Breast epithelium (tissue), 4 donors: ENCODE measurements at places on chromosomes 5 and 9.
A peak's percentile ranks its signal among the peaks of the same experiment; 100 is the strongest.

- no peak for DNase-seq
Observed at GRCh38 chr5:125847561-125847960, 575.6 kb upstream of the GRAMD2B start.

DNA sequence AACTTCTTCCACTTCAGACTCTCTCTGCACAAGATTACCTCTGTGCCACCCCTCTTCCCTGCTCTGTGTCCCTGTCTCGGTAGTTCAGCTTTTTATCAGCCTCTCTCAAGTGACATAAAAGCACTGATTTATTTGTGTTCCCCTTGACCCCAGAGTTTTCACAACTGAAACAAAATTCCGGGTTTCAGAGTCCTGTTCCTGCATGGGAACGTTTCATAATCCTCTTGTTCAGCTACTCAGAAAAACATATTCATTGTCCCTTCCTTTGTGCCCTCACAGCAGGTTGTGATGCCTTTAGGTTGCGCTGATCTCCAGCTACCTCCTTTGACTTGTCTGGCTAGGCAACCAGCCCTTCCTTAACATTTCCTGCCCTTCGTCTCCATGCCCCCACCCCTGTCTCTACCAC, 13.7 kb upstream of the ITGA1 start:
- no peak for DNase-seq

DNA sequence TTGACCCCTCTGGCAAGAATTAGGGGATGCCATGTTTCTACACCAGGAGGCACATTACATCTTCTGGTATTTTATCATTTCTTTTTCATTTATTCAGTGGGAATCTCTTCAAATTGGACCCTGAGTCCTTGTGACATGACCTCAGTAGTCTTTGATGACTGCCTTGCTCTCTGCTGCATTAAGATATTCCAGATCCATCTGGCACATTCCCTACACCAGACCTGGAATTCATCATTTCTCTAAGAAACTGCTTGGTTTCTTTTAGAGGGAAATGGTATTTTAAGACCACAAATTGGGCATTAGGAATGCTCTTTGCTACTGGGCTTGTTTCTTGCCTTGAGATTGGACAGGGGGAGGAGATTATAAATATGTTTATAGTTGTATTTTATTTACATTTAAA, 61.0 kb downstream of the GALNT10 start:
- no peak for DNase-seq

- no peak for DNase-seq
Observed at GRCh38 chr9:36802201-36802920, 229.7 kb downstream of the MELK start.

GRCh38 chr5:56871777-56872176, 37.6 kb upstream of the SETD9 start:
- DNase-seq = no peak

DNA sequence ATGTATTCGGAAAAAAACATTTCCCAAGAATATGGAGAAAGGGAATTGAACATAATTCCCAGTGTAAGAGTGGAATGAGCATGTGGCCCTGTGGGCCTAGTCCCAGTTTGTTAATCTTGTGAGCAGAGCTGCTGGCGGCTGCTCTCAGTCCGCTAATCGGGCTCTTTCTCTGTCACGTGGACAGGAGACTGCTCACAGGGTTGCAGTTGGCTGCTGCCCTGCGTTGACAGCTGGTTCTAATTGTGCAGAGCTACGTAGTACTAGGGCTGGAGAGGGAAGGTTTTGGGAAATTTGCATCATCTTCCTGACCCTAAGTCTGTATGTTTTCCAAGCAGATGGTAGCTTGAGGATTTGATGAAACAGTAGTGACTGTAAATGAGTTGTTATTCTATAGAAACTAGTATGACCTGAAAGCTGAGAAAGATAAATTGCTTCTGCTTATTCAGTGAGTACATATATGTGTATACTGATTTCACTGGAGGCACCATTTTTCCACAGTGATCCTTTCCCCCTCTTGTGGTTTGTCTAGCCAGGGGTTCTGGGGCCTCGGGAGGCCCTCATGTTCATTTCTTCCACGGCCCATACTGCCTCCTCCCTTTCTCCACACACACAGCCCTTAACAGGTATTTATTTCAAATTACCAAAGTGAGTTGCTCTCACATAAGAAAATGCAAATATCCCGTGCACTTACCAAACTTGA, 100.6 kb downstream of the ANGPTL2 start:
- no peak for DNase-seq

DNA sequence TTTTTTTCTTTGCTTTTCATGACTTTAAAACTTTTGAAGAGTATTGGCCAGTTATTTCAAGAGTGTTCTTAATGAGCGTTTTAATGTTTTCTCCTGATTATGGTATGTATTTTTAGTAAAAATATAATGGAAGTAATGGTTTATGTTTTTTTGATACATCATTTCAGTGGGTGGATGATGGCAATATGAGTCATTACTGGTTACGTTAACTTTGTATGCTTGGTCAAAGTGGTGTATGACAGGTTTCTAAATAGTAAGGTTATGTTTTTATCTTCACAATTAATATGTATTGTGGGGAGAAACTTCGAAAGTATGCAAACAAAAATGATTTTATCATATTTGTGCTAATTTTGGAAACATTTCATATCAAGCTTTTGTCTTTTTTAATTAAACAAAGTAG, 176.7 kb upstream of the PRDM9 start:
- no peak for DNase-seq

DNA sequence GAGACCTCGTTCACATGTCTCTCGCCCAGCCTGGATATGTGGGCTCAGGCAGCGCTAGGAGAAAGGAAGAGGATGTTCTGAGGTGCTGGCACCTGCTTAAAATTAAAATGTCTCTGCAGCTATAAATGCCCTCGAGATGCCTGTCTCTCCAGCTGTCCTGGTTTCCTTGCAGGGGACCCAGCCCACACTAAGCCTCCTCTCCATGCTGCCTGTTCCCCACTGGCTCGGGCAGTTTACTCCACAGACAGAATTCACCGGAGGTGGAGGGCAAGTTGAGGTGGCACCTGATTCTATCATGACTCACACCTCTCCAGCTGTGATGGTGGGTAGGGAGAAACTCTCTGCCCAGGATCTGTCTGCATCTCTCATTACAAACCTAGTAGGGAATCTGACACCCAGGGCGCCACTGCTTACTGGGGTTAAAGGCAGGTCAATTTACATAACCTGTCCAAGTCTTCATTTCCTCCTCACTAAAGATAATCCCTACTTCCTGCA, 420.9 kb downstream of the SPOCK1 start:
- DNase-seq = no peak

GRCh38 chr5:4313138-4313537, 717.5 kb downstream of the IRX1 start:
- no peak for DNase-seq

DNA sequence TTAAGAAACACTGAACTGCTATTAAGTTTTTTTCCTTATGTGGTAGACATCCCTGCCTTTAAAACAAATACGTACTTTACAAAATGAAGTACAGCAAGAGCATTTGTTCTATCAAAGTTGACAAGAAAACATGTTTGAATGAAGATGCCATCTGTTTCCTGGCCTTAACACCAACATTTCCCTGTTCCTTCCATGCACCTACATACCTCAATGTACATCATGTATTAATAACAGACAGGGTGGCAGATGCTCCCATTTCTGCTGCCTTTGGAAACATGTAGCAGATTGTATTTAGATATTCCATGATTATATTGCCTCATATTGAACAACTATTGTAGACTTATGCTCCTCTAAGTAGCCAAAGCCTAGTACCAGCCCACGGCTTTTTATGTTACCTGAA, 104.4 kb downstream of the PJA2 start:
- DNase-seq = no peak

GRCh38 chr5:83530193-83530592, 58.6 kb downstream of the VCAN start:
- DNase-seq = no peak

- DNase-seq = no peak
Observed at GRCh38 chr5:53368516-53368915, 111.9 kb upstream of the FST start.

DNA sequence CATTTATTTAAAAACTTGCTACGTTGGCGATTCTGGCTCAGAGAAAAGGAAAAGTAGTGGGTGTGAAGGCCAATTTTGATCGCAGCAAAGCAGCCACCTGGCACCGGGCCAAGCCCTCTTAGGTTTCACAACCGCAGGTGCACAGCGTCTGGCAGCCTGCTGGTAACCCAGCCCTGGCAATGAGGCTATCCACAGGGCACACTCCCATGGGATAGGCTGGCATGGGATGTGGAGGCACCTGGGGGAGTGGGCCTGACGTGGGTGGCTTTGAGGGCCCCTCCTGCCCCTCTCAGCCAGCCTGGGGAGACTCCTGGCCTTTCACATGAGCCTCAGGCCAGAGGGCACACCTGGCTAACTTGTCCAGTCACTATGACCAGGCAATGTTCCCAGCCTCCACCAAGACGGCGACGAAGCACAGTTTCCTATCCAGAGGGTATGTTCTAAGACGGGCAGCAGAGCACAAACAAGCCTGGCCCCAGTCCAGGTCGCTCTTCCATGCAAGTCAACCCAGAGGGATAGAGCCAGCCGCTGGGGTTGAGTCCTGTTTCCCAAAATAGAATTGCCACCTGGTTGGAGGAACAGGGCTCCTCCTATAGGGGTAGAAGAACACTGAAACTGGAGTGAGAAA, 19.0 kb downstream of the CMBL start:
- peak; percentile 71 for DNase-seq

- DNase-seq = no peak
Observed at GRCh38 chr9:15244001-15244441, 63.0 kb downstream of the TTC39B start.

- DNase-seq = peak; percentile 87
Observed at GRCh38 chr9:34591248-34591916, 1.9 kb upstream of the CNTFR start.

DNA sequence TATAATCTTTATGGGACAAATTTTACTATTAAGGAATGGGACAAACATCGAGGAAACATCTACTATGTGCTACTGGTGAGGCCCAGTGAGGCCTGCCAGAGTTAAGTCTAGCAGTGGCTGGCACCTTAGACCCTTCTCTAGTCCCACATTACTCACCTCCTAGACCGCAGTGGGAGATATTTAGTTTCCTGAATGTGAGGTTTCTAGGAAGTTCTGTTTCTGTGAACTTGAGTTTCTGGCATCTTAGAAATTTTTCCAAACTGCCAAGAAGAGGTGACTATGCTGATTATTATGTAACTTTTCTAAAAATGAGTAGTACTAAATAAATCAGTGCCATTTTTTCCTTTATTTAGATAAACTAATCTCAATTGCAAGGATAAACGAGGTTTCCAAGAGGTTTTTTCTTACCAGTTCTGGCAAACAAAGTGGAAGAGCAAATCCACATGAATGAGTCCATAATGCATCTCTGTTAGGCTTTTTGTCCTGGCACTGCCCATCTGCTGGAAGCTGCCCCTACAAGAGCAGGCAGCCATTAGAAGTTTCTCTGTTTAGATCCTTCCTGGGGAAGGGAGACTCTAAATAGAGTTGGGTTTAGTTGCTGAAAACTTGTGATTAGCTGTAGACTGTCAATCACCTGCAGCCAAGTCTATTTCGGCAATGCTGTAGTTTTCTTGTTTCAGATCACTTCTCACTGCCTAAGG, 348.7 kb downstream of the MAN2A1 start:
- DNase-seq = no peak

GRCh38 chr9:71795097-71795813, 26.9 kb upstream of the CEMIP2 start:
- DNase-seq = no peak

- no peak for DNase-seq
Observed at GRCh38 chr5:10513501-10514442, 50.1 kb upstream of the ANKRD33B start.

DNA sequence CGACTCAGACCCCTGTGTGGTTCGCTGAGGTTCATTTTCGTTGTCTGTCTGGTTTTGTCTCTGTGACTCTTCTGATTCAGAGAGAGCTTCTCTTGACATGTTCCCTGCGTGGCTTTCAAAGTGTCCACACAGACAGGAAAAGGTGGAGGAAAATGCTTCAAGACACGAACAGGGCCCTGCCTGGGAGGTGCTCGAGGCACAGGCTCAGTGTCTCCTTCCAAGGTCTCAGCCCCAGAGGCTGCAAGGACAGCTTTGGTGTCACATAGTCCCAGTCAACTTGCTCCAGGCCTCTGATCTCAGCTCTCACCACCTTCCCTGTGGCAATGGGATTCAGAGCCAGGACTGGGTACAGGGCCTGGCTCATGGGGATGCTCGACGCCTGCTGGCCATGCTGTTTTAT, 51.6 kb upstream of the SARDH start:
- no peak for DNase-seq

DNA sequence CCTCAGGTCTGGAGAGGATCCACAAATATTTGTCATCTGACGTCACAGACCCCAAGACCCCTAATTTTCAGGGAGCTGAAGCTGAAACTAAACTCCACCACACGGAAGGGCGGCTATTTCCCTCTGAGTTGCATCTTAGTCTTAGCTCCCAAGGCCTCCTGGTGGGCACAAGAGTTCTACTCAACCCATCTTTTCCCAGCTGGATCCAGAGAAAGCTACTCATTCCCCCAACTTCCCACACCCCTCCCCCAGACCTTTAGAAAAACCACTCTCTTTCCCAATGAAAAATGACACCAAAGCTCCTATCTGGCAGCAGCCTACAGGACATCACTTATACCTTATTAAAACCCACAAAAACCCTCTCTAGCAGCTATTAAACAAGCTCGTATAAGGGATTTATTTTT, 67.1 kb upstream of the SLC1A1 start:
- DNase-seq = no peak

DNA sequence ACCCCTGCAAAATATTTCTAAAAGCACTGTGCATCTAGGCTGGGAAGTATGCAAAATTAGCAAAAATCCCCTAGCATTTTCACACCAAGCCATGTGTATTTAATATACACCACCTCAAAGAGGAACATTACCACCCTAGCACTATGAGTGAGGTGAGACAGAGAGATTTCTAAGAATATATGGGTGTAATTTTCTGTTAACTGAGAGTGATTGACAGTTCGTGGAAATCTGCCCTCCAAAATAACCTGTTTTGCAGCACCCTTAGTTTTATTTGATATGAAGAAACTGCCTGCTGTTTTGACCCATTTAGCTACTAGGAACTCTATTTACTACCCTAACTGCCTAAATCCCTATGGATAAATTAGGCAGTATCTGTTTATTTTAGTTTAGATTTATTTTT, 64.2 kb upstream of the CDKN2B start:
- DNase-seq = no peak

GRCh38 chr5:125085797-125086505, 339.5 kb upstream of the ZNF608 start:
- DNase-seq = no peak

- DNase-seq = peak; percentile 28
Observed at GRCh38 chr9:101479338-101480030, 43.9 kb upstream of the ALDOB start.

GRCh38 chr9:112348257-112349007, 15.0 kb upstream of the PTBP3 start:
- peak; percentile 62 for DNase-seq
